ENCODE measurements at places on chromosomes 12 and 14.
A peak's percentile ranks its signal among the peaks of the same experiment; 100 is the strongest.

DNA sequence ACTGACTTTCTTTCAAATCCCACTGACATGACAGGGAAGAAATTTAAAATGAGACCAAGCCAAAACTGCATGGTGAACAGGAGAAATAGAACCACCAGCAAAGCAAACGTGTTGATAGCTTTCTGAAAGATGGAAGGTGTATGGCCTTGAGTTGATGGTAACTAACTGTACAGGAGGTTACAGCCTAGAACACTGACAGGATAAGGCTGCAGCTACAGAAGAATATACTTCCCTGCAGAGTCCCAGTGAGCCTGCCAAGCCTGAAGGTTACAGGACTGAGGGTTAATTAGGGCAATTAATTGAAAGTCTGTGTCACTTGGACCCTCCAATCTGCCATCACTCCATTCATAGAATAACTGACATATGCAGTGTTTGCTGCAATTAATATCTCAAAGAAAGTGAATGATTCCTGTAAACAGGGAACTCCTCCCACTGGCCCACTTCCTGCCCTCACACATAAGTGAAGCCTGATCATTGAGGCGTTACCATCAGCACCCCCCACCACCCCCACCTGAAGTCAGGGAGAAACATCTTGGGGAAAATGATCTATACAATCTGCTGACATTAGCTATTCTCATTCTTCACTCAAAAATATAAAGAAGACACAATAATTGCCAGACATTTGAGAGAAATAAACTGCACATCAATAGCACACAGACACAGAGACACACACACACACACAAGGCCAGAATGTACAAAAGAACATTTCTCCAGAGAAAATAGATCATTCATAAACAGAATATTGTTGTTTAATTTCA, 73.4 kb downstream of the GTF2A1 start:
- no peak for DNase-seq

DNA sequence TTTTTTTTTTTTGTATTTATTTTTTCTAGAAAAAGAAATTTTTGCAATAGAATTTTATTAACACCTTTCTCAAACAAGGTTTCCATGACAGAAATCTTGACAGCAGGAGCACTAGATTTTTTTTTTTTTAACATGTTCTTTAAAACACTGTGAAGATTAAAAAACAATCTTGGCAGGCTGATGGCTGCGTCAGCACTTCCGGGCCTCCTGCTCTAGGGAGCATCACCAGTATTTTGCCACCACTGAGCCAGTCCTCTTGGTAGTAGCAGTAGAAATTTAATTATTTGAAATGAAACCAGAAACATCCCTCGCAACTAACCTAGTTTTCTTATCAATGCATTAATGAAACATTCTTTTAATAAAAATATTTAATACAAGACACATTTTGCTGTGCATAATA, 99.6 kb downstream of the APAF1 start:
- DNase-seq: no peak

DNA sequence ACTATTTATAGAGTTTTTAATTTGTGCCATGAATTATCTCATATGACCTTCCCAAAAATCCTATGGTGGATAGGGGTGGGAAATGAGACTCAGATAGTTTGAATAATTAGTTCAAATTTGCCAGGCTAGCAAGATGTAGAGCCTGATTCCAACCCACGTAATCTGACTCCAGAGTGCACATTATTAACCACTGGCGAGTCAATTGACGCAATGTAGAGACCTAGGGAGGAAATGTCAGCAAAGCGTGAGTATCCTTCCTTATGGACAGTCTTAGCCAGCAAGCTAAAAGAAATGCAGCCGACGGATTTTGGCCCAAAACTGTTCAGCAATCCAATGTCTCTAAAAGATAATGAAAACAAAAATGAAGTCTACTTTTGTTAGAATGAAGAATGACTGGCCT, 193.3 kb upstream of the KRR1 start:
- DNase-seq: no peak

GRCh38 chr12:31765931-31766330, 37.1 kb upstream of the AMN1 start:
- DNase-seq: no peak

- no peak for DNase-seq
These were observed 17.5 kb upstream of the BEGAIN start for GRCh38 chr14:100604709-100605108.

- DNase-seq: no peak
These were observed 12.0 kb downstream of the ADSS1 start for GRCh38 chr14:104735830-104736642.

DNA sequence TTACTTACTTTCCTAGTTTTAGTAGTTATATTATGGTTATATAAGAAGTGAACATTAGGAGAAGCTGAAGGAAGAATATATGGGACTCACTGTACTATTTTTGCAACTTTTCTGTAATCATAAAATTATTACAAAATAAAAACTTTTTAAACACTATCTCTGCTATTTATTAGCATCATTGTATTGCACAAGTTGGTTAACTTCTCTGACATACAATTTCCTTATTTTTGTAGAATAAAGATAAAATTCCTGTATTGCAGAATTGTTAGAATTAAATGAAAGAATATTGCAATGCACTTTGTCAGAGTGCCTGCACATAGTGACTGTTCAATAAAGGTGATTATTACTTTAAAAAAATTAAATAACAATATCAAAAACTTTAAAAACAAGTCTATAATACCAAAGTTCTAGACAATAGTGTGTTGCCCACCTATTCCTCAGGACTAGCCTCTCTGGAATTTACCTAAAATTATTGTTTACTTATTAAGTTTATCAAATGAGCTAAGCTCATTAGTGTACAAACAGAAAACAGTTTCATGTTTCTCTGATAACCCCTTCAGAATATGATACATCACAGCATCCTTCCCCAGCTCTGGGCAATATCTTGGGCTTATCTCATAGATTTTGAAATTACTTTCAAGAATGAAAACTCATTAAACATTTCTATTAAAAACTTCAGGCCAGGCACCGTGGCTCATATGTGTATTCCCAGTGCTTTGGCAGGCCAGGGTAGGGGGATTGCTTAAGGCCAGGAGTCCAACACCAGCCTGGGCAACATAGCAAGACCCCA, 77.4 kb upstream of the TMPO start:
- DNase-seq: no peak

DNA sequence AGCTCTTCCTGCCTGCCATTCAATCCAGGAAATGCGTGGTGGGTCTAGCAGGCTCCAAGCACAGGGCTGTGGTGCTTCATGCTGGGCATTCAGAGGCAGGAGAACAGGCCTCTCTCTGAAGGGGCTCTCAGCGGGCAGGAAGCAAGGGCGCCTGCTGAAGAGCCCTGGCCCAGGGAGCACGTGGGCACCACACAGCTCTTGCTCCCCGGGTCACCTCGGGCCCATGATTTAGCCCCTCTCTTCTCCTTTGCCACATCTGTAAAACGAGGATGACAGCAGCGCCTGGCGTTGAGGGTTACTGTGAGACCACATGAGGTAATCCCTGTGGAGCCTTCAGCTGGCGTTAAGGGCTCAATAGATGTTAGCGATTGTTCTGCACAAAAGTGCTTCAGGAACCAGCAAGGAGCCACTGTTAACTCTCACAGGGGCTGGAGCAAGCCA, 37.6 kb upstream of the SPTLC2 start:
- DNase-seq: no peak

GRCh38 chr12:120475643-120476042, 6.1 kb upstream of the SRSF9 start:
- DNase-seq: no peak

- DNase-seq: no peak
These were observed 15.0 kb downstream of the CCND2 start for GRCh38 chr12:4288296-4289131.

DNA sequence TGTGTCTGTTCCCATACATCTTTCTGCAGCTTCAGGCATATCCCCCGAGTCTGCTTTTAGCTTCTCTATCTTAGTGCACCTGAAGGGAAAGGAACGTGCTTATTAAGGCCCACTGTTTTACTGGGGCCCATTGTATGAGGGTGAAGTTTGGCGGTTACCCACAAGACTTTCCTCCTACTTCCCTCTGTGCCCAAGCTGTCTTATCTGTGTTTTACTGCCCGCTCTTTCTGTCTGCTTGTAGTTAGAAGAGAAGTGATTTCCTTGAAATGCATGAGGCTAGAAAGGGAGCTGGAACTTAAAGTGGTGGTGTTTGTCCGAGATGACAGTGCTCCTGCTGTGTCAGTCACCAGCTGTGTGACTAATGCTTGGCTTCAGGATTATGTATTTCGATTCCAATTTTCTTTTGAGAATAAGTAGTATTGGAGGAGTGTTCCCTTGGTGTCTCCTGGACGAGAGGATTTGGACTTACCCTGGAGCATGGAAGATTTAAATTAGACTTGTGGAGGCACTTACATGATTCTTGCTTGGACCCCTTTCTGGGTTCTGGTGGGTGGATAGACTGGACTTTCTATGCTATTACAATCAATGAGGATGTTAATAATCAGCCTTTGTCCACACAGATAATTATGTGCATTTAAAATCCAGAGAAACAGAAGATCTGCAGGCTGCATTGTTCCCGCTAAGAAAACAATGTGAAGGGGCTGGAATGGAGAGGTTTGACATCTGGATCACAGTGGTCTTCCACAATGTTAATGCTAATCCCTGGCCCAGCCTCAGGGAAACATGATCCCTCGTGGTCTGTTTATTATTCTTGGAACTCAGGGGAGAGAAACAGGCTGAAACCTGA, 13.9 kb upstream of the KRT86 start:
- no peak for DNase-seq

- no peak for DNase-seq
These were observed 120.9 kb upstream of the HIF1A start for GRCh38 chr14:61574514-61574807.

- no peak for DNase-seq
These were observed 871.1 kb upstream of the MGAT4C start for GRCh38 chr12:87127272-87127671.

- no peak for DNase-seq
These were observed 425.8 kb downstream of the RAD51B start for GRCh38 chr14:68245146-68246073.

DNA sequence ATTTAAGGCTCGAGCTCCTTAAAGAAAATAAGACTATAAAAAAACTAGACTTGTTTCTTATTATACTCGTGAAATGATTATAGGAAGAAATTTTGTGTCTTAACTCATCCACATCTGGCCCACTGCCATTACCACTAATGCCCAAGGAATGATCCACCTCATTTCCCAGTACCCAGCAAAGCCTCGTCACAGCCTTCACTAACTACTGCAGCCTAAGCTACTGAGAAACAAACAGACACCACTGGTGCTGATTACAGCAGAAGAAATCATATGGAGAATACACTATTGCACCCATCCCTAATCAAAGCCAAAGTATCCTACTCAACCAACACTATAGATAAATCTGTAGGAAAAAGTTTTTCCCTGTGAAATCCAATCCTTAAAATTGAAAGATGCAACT, 205.3 kb upstream of the NAV3 start:
- no peak for DNase-seq

- no peak for DNase-seq
These were observed 5.6 kb downstream of the PYM1 start for GRCh38 chr12:55922126-55922525.

GRCh38 chr12:75613981-75614380, 102.6 kb upstream of the KRR1 start:
- DNase-seq: no peak

DNA sequence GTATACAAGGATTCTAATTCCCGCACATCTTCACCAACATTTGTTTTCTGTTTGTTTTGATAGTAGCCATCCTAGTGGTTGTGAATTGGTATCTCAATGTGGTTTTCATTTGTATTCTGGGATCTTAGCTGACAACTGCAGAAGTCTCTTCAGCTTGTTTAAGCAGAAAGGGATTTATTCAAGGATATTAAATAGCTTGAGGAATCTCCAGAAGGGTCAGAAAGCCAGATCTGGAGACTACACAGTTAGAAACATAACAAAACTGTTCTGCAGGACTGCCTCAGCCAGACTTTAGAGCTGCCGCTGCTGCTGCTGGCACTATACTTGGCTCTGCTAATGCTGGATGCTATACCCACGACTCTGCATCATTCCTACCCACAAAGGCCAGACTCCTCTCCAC, 13.4 kb upstream of the CDKL1 start:
- DNase-seq: no peak

GRCh38 chr12:4567073-4567881, 5.3 kb downstream of the DYRK4 start:
- peak; percentile 69 for DNase-seq

GRCh38 chr12:19066475-19067001, 63.0 kb upstream of the PLEKHA5 start:
- DNase-seq: no peak

DNA sequence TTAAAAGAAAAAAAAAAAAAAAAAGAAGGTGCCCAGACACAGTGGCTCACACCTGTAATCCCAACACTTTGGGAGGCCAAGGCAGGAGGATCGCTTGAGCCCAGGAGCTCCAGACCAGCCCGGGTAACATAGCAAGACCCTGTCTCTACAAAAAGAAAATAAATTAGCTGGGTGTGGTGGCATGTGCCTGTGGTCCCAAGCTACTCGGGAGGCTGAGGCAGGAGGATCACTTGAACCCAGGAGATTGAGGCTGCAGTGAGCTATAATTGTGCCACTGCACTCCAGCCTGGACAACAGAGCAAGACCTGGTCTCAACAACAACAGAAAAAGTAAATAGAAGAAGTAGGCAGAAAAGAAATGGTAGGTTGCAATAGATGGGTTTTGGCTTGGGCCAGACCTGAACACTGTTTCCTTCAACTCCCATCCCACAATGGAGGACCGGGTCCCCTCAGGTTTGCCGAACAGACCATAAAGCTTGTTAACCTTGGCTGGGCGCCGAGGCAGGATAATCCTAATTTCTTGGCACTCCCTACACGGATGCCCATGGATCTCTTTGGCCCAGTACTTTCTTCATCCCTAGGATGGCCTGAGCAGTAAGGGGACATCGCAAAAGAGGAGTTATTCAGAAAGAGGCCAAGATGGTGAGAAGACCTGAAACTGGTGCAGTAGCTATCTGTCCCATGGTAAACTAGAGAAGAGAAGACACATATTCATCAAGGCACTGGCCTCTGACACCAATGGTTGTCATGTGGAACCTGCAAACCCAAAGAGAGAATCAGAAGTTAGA, 165.5 kb upstream of the CCND2 start:
- no peak for DNase-seq

DNA sequence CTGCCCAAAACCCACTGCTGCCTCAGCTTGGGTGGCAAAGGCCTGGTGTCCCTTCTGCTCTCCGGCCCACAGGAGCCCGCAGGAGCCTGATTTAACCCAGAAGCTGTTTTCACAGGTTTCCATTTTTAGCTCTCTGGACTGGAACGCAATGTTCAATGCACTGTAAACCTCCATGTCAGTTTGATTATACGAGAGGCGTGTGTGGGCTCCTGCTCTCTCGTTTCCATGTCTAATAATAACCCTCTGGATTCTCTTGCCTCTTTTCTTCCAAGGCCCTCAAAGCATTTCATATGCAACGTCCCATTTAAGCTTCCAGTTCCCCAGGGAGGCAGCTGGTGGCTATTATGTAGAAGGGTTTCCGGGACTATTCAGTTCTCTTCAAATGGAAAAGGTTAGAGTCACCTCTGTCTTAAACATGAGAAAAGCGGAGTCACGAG, 161.1 kb downstream of the SUDS3 start:
- no peak for DNase-seq

GRCh38 chr14:71524320-71524982, 407.8 kb upstream of the RGS6 start:
- no peak for DNase-seq

- DNase-seq: no peak
These were observed 120.4 kb downstream of the ANO6 start for GRCh38 chr12:45336331-45336730.

- DNase-seq: no peak
These were observed 4.6 kb downstream of the AP1G2 start for GRCh38 chr14:23562822-23563472.

All from KG1 (cell line).